GM12878 (cell line): ENCODE measurements at places on chromosomes 3 and 15. TPM values are rescaled to one million over a fixed set of nuclear protein-coding genes. Genes with fewer than 3 reads are reported as not detected.

The GALNT15 gene
- 0.05 TPM in 1 of 2 replicates, not detected in the other for total RNA-seq

The CD200R1 gene
- total RNA-seq: 0.87 and 0.90 TPM in 2 replicates

The SGO1 gene
- total RNA-seq: 16.5 and 21.2 TPM in 2 replicates

The TM4SF4 gene
- total RNA-seq: 1.3 and 1.7 TPM in 2 replicates

The ITIH4 gene
- total RNA-seq: 3.9 and 5.4 TPM in 2 replicates

The MME gene
- 0.23 and 0.51 TPM in 2 replicates for total RNA-seq

The IQSEC1 gene
- total RNA-seq: 48.6 and 55.2 TPM in 2 replicates

The THPO gene
- total RNA-seq: not detected in 2 replicates

The NR1I2 gene
- total RNA-seq: 0.90 and 0.96 TPM in 2 replicates

The GMNC gene
- total RNA-seq: not detected in 2 replicates

The FES gene
- 17.7 and 23.9 TPM in 2 replicates for total RNA-seq

The RTP1 gene
- total RNA-seq: not detected in 2 replicates

The IL16 gene
- 51.2 and 52.1 TPM in 2 replicates for total RNA-seq

The THAP10 gene
- total RNA-seq: 1.5 and 1.9 TPM in 2 replicates

The NEK4 gene
- 22.7 and 22.9 TPM in 2 replicates for total RNA-seq

The C3orf20 gene
- 1.6 and 2.0 TPM in 2 replicates for total RNA-seq

The TMCO5A gene
- not detected in 2 replicates for total RNA-seq

The CLDN16 gene
- 3.2 and 3.6 TPM in 2 replicates for total RNA-seq

The TRIM59 gene
- total RNA-seq: 27.2 and 29.6 TPM in 2 replicates

The SLC9C1 gene
- total RNA-seq: not detected in 2 replicates

The TNFAIP8L3 gene
- not detected in 2 replicates for total RNA-seq

The MITF gene
- not detected in 2 replicates for total RNA-seq

The GOLGA6D gene
- total RNA-seq: not detected in 2 replicates

The AADACL2 gene
- total RNA-seq: not detected in 2 replicates

The ARHGEF26 gene
- total RNA-seq: 0.05 TPM in 1 of 2 replicates, not detected in the other

The WDR93 gene
- not detected in 2 replicates for total RNA-seq

The ZPLD1 gene
- not detected in 2 replicates for total RNA-seq

The RABL3 gene
- total RNA-seq: 22.2 and 23.3 TPM in 2 replicates

The GPR62 gene
- total RNA-seq: not detected in 2 replicates

The ARRDC4 gene
- total RNA-seq: 0.10 and 0.11 TPM in 2 replicates

The TRA2B gene
- 213 and 233 TPM in 2 replicates for total RNA-seq

The WWTR1 gene
- 5.1 and 6.8 TPM in 2 replicates for total RNA-seq

The MCTP2 gene
- 1.0 and 1.5 TPM in 2 replicates for total RNA-seq

The LSMEM2 gene
- total RNA-seq: not detected in 2 replicates

The FETUB gene
- not detected in 2 replicates for total RNA-seq

The UPK1B gene
- not detected in 2 replicates for total RNA-seq

The INSYN1 gene
- total RNA-seq: not detected in 2 replicates

The ROBO2 gene
- 1.5 TPM in 2 replicates for total RNA-seq

The CSPG4 gene
- total RNA-seq: 2.0 and 2.2 TPM in 2 replicates

The CHD2 gene
- 77.0 and 87.4 TPM in 2 replicates for total RNA-seq

The TEX9 gene
- total RNA-seq: 72.3 and 75.2 TPM in 2 replicates

The TADA3 gene
- 50.5 and 52.2 TPM in 2 replicates for total RNA-seq

The ISLR2 gene
- total RNA-seq: 0.21 and 0.37 TPM in 2 replicates

The IL1RAP gene
- total RNA-seq: 0.21 and 0.44 TPM in 2 replicates

The IL12A gene
- 3.1 and 4.0 TPM in 2 replicates for total RNA-seq

The SH2D7 gene
- 0.08 TPM in 1 of 2 replicates, not detected in the other for total RNA-seq

The GABRR3 gene
- total RNA-seq: not detected in 2 replicates

The ZIC1 gene
- total RNA-seq: not detected in 2 replicates

The USP8 gene
- 34.8 and 42.3 TPM in 2 replicates for total RNA-seq

The SEMA6D gene
- total RNA-seq: not detected in 2 replicates

The CLSTN2 gene
- 0.03 and 0.05 TPM in 2 replicates for total RNA-seq

The CCR1 gene
- total RNA-seq: 6.4 and 7.3 TPM in 2 replicates

The MAP4 gene
- 145 and 147 TPM in 2 replicates for total RNA-seq

The SLC15A2 gene
- 2.0 and 5.7 TPM in 2 replicates for total RNA-seq
